ENCODE measurements at places on chromosomes 5 and 9. TPM values are rescaled to one million over a fixed set of nuclear protein-coding genes. Genes with fewer than 3 reads are reported as not detected.

DNA sequence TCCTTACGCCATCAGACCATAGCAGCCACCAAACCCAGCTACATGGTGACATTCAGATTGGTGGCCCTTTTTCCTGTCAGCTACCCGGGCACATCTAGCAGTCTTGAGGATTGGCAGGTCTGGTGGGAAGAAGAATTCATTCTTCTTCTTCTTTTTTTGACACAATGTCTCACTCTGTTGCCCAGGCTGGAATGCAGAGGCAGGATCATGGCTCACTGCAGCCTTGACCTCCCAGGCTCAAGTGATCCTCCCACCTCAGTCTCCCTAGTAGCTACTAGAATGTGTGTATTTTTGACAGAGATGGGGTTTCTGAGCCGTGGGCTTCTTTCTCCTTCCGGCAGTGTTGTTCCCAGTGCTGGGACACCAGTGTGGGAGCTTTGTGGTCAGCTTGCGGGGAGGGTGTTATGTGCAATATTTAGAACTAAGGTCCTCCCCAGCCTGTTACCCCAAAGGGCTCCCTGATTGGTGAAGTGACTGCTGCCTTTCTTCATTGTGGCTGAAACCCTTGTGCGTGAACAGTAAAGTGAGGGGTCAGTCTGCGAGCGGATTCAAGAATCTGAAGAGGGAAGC is 3.4 kb downstream of the NTMT1 start:
- DNase-seq = no peak

GRCh38 chr5:107951309-107951708 is 280.6 kb upstream of the EFNA5 start:
- DNase-seq = no peak

GRCh38 chr5:886716-887325 is 5.8 kb downstream of the BRD9 start:
- DNase-seq = no peak

- no peak for DNase-seq
These were observed 168.3 kb upstream of the OTULINL start for GRCh38 chr5:14413331-14413750.

The ADAMTS16 gene
- total RNA-seq = 4.8 TPM

GRCh38 chr9:137365552-137366444 is 57.2 kb downstream of the EXD3 start:
- DNase-seq = no peak

DNA sequence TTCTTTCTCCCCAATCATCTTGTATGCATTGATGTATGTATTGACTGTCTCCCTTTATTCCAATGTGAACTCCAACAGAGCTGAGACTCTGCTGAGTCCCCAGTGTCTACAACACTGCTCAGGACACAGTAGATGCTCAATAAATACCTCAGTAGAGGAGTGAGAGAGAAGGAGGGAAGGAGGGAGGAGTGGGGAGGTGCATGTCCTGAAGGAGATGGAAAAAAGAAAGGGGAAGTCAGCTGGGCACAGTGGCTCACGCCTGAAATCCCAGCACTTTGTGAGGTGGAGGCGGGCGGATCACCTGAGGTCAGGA is 2.9 kb upstream of the PHF2 start:
- no peak for DNase-seq

- no peak for DNase-seq
These were observed 29.4 kb upstream of the ATP6V1G1 start for GRCh38 chr9:114558027-114558675.

DNA sequence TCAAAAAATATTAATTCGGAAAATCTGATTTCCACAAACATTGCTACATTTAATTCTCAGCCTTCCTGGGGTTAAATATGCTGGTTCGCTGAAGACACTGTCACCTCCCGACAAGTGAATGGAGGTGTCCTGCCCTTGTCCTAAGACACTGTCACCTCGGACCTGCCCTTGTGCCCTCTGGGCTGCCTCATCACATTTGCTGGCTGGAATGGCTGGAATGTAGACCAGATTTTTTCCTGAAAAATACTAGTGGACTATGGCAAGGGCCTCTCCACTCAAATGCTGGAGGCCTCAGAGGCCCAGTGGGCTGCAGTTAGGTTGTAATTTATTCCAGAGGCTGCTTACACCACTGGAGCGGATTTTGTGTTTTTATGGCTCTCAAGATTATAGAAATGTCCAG is 28.2 kb downstream of the CACNA1B start:
- DNase-seq = no peak

The GFI1B gene
- total RNA-seq = not detected

Data from glutamatergic neuron (in vitro differentiated cells).